ENCODE measurements at places on chromosomes 11 and 22. TPM values are rescaled to one million over a fixed set of nuclear protein-coding genes. Genes with fewer than 3 reads are reported as not detected.

The TMEM138 gene
- 64.1 TPM for total RNA-seq

The KCNQ1 gene
- 6.7 TPM for total RNA-seq

The RAG1 gene
- total RNA-seq = 0.38 TPM

The GGT5 gene
- total RNA-seq = not detected

The KCNJ4 gene
- total RNA-seq = not detected

The FBXO7 gene
- 90.2 TPM for total RNA-seq

The GLYAT gene
- not detected for total RNA-seq

The APOBEC3B gene
- total RNA-seq = 3.4 TPM

The OPCML gene
- total RNA-seq = not detected

The TMEM45B gene
- total RNA-seq = 0.58 TPM

Measured in activated naive CD8-positive, alpha-beta T cell treated with anti-CD3 and anti-CD28 coated beads for 36 hours (primary cell).